ENCODE measurements at places on chromosomes 5 and 9. TPM values are rescaled to one million over a fixed set of nuclear protein-coding genes. Genes with fewer than 3 reads are reported as not detected.

GRCh38 chr5:80048084-80048780 is 13.1 kb downstream of the THBS4 start:
- no peak for DNase-seq

QRFP gene
- not detected for total RNA-seq

DNA sequence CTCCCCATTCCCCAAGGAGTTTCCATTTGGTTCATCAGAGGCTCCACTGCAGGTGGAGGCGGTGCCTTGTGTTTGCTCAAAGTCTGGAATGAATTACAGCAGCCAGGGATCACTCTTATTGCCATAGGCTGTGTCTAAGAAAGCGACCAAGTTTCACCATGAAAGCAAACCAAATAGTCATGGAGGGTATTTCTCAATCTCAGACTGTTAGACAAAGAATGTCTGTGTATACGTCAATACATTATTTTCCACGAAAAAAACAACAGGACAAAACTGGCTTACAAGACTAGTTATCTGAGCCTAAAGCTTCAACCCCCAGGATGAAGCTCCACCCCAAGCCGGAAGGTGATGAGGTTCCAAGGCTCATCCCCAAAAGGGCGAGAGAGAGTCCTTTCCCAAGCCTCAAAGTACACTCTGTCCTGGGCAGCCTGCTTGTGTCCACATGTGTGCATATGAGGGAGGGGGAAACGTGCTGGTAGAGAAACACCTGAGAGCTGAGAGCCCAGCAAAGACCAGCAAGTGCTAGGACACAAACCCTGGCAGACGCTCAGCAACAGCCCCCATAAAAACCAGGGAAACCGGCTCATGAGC is 4.3 kb downstream of the B4GALT1 start:
- DNase-seq = peak; percentile 81

GRCh38 chr9:21889673-21890072 is 87.2 kb downstream of the MTAP start:
- no peak for DNase-seq

GRCh38 chr5:80656425-80656824 is 1.6 kb upstream of the DHFR start:
- DNase-seq = no peak

DNA sequence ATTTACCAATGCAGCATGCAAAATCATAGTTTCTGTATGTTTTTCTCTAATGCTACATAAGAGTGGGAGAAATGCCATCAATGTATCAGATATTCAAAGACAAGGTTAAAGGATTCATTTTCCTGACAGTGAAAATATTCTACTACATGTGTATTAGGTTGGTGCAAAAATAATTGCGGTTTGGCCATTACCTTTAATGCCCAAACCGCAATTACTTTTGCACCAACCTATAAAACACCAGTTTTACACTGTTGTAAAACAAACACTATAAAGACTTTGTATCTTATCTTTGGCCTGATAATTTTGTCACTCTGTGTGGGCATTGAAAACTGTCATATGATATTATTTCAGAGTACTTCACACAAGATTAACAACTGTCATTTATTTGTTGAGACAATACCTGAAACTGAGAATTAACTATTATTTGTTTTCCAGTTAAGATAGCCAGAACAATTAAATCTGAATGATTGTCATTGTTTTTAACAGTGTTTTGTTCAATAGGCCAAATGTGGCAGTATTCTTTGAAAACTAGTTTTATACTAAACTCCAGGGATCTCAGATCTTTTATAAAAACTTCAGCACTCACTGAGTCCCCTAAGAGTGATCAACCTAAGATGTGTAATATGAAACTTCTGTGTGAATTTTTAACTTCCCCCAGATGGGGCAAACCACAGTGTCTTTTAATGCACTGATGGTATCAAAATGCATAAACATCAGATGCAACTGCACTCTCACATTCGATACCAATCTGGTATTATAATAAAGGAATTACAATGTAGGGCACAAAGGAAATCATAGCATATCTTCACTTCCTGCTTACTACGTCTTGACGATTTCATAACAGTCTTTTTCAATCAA is 53.8 kb upstream of the FBN2 start:
- DNase-seq = no peak

DNA sequence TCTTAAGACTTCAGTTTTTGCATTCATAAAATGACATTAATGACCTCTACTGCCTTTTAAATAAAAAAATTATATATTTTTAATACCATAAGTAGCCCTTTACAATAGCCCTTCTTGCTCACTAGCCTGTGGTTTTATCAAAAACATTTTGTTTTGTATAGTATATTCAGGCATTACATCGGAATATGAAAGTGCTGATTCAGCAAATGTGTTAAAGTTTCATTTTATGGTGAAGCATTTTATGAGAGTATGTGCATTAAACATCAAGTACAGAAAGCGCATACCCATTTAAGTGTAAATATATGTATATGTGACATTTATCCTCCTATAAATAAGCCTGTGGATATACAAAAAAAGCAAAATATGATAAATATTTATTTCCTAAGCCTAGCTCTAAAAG is 56.2 kb upstream of the GABRB2 start:
- DNase-seq = no peak

- DNase-seq = no peak
Measured at GRCh38 chr9:119318371-119318770, 50.9 kb downstream of the BRINP1 start.

GRCh38 chr5:83911367-83911919 is 190.8 kb upstream of the HAPLN1 start:
- DNase-seq = no peak

- no peak for DNase-seq
Measured at GRCh38 chr5:158758675-158759074, 341.0 kb downstream of the EBF1 start.

- no peak for DNase-seq
Measured at GRCh38 chr5:108606185-108606584, 141.5 kb upstream of the FER start.

GRCh38 chr5:72702881-72703434 is 113.5 kb upstream of the TNPO1 start:
- DNase-seq = no peak

TMEFF1 gene
- 2.0 TPM for total RNA-seq

DNA sequence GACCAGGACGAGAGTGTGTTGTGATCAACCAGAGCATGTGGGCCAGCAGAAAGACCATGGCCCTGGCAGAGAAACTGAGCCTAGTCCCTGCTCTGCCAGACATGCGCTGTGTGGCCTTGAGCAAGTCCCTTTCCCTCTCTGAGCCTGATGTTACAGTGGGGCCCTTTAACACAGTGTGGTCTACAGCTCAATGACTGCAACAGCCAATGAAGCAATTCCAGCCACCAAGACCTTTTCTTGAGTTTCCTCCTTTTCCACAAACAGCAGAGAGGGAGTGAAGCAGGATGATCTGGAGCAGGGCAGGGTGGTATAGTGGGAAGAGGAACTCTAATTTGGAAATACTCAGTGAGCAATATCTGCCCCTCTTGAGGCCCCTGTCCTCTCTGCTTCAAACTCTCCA is 25.8 kb upstream of the ARSI start:
- DNase-seq = no peak

DNA sequence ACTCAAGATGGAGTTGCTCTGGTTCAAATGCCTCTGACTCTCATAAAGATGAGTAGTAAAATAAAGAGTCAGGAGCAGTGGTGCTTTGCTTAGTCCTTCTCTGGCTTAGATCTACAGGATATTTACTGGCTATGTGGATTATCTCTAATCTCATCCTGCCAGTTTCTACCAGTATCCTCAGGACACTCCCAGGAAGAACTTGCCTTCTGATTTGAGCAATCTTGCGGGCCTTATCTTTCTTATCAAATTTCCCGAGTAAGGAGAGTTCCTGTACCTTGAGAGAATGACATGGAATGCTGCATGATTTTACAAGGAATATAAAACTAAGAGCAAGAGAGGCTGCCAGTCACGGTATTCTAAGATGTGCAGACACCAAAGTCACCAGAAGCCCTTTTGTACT is 364.0 kb downstream of the ARHGEF28 start:
- DNase-seq = no peak

DNA sequence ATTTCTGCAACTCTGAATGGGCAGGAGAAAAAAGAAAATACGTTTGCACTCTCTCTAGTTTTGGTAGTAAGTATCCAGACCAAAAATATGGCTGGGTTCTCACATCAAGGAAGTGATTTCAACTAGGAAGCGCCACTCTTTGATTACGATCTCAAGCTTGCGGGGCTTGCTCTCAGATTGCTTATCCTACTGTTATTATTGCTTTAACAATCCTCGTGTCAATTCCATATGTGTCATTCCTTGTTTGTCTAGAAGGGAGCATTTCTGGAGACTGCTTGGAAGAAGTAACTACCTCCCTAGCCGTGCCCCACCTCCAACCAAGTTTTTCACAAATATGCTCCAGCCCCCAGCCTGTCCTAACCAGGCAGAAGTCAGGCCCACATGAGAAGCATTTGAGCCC is 3.5 kb downstream of the PRUNE2 start:
- no peak for DNase-seq

LCN15 gene
- not detected for total RNA-seq

GRCh38 chr5:72955143-72955767 is 586 bp upstream of the FCHO2 start:
- DNase-seq = no peak

GRCh38 chr5:60185231-60186099 is 291.9 kb upstream of the PDE4D start:
- no peak for DNase-seq

- no peak for DNase-seq
Measured at GRCh38 chr5:34606101-34606500, 50.0 kb upstream of the RAI14 start.

IGFBPL1 gene
- total RNA-seq = 32.1 TPM

FCN2 gene
- not detected for total RNA-seq

DNA sequence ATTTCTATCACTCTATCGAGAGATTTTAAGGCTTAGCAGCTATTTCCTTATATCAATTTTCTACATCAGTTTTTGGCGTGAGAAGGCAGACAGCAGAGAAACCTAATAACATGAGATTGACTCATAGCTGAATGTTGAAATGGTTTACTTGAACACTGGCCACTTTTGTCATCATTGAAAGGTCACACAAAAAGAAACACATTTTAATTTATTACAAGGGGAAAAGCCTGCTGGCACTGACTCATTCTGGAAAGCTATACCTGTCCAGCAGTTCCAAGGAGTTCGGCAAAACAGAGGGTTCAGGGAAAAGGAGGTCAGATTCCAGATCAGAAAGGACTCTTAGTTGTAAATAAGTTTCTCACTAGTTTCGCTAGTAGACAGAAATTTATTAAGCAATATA is 566.4 kb downstream of the DNAH5 start:
- DNase-seq = no peak

BAAT gene
- total RNA-seq = not detected

TLE1 gene
- total RNA-seq = 91.1 TPM

GRCh38 chr9:87497604-87498045 is at the start of gene DAPK1:
Gene DAPK1, plus strand, starts transcription at chr9:87497867. Its CDS starts 1,211 bp downstream, at chr9:87499078.
- DNase-seq = peak; percentile 71

- DNase-seq = no peak
Measured at GRCh38 chr9:123359106-123359505, 3.1 kb downstream of the CRB2 start.

- no peak for DNase-seq
Measured at GRCh38 chr9:108351571-108351970, 504.2 kb downstream of the ACTL7B start.

DNA sequence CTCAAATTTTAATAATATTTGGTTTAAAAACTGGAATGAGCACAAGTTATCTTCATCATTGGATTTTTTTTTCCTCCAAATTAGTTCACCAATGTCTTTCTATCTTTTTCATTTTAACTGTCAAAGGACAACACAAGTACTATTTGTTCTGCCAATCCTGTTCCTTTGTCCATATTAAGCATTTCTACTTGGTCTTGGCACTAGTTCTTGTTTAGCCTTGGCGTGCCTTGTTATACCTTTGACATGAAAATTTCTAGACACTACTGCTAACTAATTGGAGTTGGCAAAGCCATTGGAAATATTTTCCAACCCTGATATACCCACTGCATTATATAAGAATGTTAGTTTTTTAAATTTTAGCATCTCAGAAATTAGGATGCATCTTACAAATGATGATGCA is 3.8 kb downstream of the SPINK6 start:
- no peak for DNase-seq

Measured in thyroid gland (tissue), 4 donors.